Fibroblast of skin of left biceps (primary cell): ENCODE measurements at places on chromosomes 4 and X.
A peak's percentile ranks its signal among the peaks of the same experiment; 100 is the strongest.

GRCh38 chr4:89100853-89101252, 10.5 kb upstream of the TIGD2 start:
- DNase-seq, result no peak

- no peak for DNase-seq
Measured at GRCh38 chr4:27775156-27775555, 914.5 kb downstream of the STIM2 start.

DNA sequence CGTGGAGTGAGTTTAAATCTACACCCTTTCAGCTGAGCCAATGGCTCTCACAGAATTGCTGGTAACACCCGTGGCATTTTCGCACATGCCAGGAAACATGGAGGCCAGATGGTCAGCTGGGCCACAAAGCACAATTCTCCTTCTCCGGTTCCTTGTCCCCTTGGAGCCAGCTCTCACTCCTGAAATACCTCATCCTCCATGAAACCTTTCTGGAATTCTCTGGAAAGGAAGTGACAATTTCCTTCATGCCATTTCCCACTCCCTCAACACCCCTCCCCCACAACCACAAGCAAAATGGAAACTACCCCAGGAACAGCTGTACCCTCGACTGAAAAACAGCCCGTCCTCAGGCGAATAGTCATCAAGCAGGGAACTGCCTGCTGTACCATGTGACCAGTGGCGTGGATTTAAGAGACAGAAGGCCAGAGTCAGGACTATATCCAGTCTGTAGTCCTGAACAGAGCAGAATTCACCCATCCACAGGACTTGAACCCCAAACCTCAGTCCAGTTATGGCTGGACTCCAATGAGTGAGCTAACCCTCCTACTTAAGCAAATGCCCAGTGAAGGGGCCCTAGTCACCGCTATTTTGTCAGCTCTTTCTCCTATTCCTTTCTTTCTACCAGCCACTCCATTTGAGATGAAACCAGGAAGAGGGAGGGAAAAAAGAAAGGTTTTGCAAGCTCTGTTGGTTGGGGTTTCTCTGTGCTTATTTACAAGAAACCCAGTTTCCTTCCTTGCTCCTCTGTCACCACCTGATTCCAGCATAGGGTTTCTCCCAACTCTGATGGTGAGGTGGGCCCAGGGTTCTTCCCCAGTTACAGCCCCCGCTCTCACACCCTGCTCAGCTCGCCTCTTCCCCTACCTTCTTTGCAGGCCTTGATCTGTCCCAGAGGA, 24.5 kb downstream of the ELF4 start:
- no peak for DNase-seq

DNA sequence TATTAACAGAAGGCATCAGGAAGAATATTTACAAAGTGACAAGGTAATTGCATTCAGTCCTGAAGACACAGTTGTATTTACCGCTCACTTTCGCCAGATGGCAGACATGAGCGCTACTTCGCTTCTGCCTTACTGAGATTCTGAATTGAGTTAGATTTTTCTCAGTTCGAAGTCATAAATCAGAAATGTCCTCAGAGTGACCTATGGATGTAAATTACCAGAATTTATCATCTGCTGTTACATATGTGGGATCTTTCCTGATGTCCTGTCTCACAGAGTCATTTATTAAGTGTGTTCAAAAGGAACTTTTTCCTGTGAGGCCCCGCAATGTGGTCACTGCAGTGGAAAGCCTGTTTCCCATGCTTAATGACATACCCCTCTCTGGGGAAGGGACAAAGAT, 97.3 kb upstream of the DCLK2 start:
- DNase-seq, result peak; percentile 21

DNA sequence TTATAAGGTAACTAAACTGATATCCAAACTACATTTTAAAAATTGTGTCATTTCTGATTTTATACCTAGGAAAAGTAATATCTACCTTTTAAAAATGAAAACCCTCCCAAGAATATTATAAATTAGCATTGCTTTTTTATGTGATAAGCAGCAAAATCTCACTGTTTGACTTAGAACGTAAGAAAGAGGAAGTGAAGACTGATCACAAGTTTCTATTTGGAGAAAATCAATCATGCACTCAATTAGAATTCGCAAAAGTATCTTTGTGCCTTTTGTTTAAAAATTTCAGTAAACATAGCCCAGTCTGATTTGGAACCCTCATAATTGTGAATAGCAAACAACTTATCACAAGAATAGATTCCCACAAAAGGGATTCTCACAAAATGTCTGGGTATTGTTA, 142.7 kb downstream of the TENM3 start:
- DNase-seq, result no peak

GRCh38 chr4:1367936-1368289, 20.9 kb downstream of the UVSSA start:
- no peak for DNase-seq

- DNase-seq, result no peak
Measured at GRCh38 chr4:20395160-20395773, 143.6 kb downstream of the SLIT2 start.

DNA sequence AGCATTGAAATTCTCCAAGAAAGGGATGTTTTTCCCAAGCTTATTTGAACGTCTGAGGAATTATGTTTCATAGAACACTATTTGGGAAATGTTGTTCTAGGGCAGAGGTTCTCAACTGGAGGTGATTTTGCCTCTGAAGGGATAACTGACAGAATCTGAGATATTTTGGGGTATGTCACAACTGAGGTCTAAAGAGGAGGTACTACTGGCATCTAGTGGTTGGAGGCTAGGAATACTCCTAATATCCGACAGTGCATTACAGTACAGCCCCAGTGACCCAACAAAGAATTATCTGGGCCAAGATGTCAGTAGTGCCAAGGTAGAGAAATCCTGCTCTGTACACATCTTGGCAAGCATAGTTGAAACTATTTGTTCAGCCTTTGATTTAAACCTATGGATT, 6.4 kb downstream of the HSPA4L start:
- no peak for DNase-seq
